Upper lobe of right lung (tissue), 1 donor: ENCODE measurements at places on chromosomes 6 and 20. TPM values are rescaled to one million over a fixed set of nuclear protein-coding genes. Genes with fewer than 3 reads are reported as not detected.

Gene ZNF165
- total RNA-seq: 2.3 TPM

GRCh38 chr6:14656078-14656521 lies 538.5 kb downstream of the CD83 start:
- no peak overlapping the region for H3K4me3 ChIP-seq
- H3K36me3 ChIP-seq: no peaks in the 10 kb centered on the region
- H3K4me1 ChIP-seq: peaks cover 4% of the 10 kb centered on the region
- H3K27ac ChIP-seq: no peak overlapping the region
- DNase-seq: no peak

Gene TINAG
- not detected for total RNA-seq

- no peak overlapping the region for H3K27ac ChIP-seq
- no peaks in the 10 kb centered on the region for H3K27me3 ChIP-seq
- no peak overlapping the region for H3K4me3 ChIP-seq
Measured at GRCh38 chr20:44734938-44735337, 10.7 kb upstream of the KCNK15 start.

- no peaks in the 10 kb centered on the region for H3K36me3 ChIP-seq
- no peak overlapping the region for H3K27ac ChIP-seq
Measured at GRCh38 chr6:6631534-6632276, 43.2 kb downstream of the LY86 start.

DNA sequence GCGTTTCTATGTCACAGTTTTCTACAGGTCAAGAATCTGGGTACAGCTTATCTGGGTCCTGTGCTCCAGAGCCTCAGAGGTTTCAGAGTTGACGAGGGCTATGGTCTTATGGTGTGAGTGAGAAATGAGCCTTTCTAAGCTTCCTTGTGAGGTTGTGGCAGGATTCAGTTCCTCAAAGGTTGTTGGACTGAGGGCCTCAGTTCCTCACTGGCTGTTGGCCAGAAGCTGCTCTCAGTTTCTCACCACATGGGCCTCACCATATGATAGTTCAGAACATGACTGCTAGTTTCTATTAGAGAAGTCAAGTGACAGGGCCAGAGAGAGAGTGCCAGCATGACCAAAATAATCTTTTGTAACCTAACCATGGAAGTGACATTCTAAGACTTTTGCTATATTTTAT lies 96.1 kb downstream of the NUS1 start:
- H3K27ac ChIP-seq: no peak overlapping the region
- no peaks in the 10 kb centered on the region for H3K36me3 ChIP-seq
- no peak for DNase-seq
- no peak overlapping the region for H3K4me3 ChIP-seq
- no peaks in the 10 kb centered on the region for H3K4me1 ChIP-seq
- H3K27me3 ChIP-seq: no peaks in the 10 kb centered on the region

Gene RFX6
- not detected for total RNA-seq

- peaks cover 21% of the 10 kb centered on the region for H3K4me1 ChIP-seq
- H3K27ac ChIP-seq: no peak overlapping the region
- H3K27me3 ChIP-seq: no peaks in the 10 kb centered on the region
Measured at GRCh38 chr6:150622941-150623874, 23.5 kb downstream of the PLEKHG1 start.

- DNase-seq: no peak
- H3K36me3 ChIP-seq: no peaks in the 10 kb centered on the region
- H3K4me1 ChIP-seq: no peaks in the 10 kb centered on the region
- H3K4me3 ChIP-seq: peak overlapping the region; percentile 19
- no peak overlapping the region for H3K27ac ChIP-seq
- peaks cover 51% of the 10 kb centered on the region for H3K27me3 ChIP-seq
Measured at GRCh38 chr20:44810061-44810390, 320 bp downstream of the RIMS4 start.

Gene MOXD1
- 24.0 TPM for total RNA-seq

Gene TBXT
- not detected for total RNA-seq

Gene RSPO3
- total RNA-seq: 6.2 TPM

Gene TMEM244
- total RNA-seq: not detected
